ENCODE measurements at places on chromosomes 5 and 9. TPM values are rescaled to one million over a fixed set of nuclear protein-coding genes. Genes with fewer than 3 reads are reported as not detected.
A peak's percentile ranks its signal among the peaks of the same experiment; 100 is the strongest.

- no peak for DNase-seq
Observed at GRCh38 chr9:111178331-111179055, 140.2 kb upstream of the LPAR1 start.

GRCh38 chr5:133865113-133865512 is 103.3 kb downstream of the C5orf15 start:
- DNase-seq, result no peak

GRCh38 chr5:136924490-136924889 is 559.1 kb upstream of the TRPC7 start:
- no peak for DNase-seq

- DNase-seq, result no peak
Observed at GRCh38 chr5:67941614-67942401, 273.7 kb upstream of the PIK3R1 start.

DNA sequence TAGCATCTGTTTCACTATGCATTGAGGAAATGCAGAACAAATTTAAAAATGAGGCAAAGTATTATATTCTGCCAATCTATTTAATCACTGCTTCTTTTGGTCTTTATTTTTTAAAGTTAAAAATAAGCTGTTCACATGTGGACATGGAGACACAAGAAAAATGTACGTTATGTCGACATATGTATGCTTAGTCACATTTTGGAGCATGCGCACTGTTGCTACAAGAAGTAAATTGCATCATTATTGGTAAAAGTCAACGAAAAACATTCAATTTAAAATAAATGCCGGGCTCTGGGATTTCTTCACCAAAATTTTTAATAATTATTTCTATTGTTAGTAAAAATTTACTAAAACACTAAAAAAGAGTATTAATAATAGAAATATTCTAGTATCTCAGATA is 876.3 kb upstream of the CTNND2 start:
- no peak for DNase-seq

DNA sequence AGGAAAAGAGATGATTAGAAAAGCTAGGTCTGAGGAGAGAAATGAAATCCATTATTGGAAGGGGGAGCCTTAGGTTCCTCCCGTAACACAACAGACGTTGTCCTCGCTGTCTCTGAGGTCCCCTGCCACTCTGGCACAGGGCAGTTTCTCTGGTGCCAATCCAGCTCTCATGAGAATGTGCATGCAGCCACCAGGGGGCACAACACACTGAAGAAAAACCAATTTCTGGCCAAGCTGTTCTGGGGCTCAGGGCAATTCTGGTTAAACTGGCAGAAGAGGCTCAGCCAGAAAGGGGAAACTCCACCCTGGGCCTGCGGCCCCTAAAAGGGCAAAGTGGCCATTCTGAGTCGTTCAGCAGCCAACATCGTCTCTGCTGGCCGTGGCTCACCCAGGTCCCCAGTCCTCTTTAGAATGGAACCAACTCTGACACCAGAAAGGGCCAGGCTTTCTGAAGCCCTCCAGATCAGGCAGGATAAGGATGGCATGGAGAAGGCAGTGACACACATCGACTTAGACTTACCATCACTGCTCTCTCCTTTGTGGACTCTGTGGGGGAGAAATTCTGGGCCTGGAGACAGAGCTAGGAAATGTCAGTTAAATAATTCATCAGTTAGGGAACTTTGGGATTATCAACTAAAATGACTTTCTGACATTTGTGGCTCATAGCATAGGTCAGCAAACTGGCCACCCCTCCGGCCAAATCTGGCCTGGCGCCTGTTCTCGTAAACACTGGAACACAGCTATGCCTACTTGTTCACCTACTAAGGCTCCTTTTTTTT is 58.5 kb upstream of the GOLPH3 start:
- peak; percentile 74 for DNase-seq

GRCh38 chr5:171386006-171386671 is 1.5 kb upstream of the NPM1 start:
- DNase-seq, result no peak

- DNase-seq, result no peak
Observed at GRCh38 chr5:137412136-137412535, 87.0 kb downstream of the SPOCK1 start.

DNA sequence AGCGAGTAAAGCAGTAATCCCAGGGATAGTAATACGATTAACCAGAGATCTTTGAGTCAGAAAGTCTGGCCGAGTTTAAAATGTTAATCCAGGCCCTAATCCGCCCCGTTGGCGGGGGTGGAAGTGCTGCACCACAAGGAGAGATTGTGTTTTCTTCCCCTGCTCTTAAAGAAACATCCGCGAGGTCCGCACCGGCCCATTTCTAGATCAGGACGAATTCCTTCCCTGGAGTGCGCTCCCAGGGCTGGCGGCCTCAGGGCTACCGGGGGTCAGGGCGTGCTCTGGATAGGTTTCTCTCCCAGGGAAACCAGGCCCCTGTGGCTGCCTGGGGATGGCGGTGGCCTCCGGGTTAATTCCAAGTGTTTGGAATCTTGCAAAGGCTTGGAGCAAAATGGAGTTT is 9.3 kb upstream of the NEUROG1 start:
- DNase-seq, result no peak

GRCh38 chr5:24226479-24226878 is 418.3 kb downstream of the CDH10 start:
- DNase-seq, result no peak

The SLC36A2 gene
- total RNA-seq, result not detected

The ZFP2 gene
- total RNA-seq, result not detected

The C9orf153 gene
- 1.9 TPM for total RNA-seq
